ENCODE measurements at places on chromosomes 11 and 22.

- DNase-seq = no peak
Measured at GRCh38 chr11:116240710-116241109, 532.1 kb downstream of the BUD13 start.

DNA sequence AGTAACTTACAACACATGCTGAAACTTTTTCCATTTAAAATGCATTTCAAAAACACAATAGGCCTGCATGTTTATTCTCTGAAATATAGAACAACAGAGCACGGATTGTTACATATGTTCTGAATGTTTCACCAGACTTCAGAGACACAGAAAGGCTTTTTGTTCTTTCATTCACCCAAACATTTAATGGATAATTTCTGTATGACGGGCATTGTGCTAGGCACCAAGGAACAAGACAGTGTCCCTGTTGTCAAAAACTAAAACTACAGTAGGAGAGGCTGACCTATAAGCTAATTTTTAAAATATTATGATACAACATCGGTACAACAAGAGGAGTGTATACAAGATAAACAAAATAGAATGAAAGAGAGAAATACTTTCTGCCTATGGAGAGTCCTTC is 81.9 kb upstream of the TEAD1 start:
- no peak for DNase-seq

GRCh38 chr11:60455531-60456042 is at the start of gene MS4A1:
TSS of gene MS4A1 (plus strand) at chr11:60455847. CDS start at chr11:60462375, 6,528 bp downstream.
- no peak for DNase-seq

GRCh38 chr11:16860617-16861016 is 122.2 kb downstream of the C11orf58 start:
- no peak for DNase-seq

GRCh38 chr11:120142441-120143100 is 4.7 kb upstream of the TRIM29 start:
- DNase-seq = no peak

GRCh38 chr11:95682552-95682951 is 107.0 kb downstream of the FAM76B start:
- no peak for DNase-seq

GRCh38 chr22:35582218-35582860 is 34.8 kb downstream of the MB start:
- DNase-seq = no peak

GRCh38 chr11:47847892-47848699 is at the start of gene NUP160:
TSS of gene NUP160 (minus strand) at chr11:47848350. CDS start at chr11:47848318, 32 bp downstream.
- peak; percentile 78 for DNase-seq

- no peak for DNase-seq
Measured at GRCh38 chr11:47881145-47881544, 33.0 kb upstream of the NUP160 start.

GRCh38 chr11:11140510-11140909 is 212.5 kb downstream of the CSNK2A3 start:
- DNase-seq = no peak

- no peak for DNase-seq
Measured at GRCh38 chr11:34327804-34328631, 29.8 kb downstream of the ABTB2 start.

DNA sequence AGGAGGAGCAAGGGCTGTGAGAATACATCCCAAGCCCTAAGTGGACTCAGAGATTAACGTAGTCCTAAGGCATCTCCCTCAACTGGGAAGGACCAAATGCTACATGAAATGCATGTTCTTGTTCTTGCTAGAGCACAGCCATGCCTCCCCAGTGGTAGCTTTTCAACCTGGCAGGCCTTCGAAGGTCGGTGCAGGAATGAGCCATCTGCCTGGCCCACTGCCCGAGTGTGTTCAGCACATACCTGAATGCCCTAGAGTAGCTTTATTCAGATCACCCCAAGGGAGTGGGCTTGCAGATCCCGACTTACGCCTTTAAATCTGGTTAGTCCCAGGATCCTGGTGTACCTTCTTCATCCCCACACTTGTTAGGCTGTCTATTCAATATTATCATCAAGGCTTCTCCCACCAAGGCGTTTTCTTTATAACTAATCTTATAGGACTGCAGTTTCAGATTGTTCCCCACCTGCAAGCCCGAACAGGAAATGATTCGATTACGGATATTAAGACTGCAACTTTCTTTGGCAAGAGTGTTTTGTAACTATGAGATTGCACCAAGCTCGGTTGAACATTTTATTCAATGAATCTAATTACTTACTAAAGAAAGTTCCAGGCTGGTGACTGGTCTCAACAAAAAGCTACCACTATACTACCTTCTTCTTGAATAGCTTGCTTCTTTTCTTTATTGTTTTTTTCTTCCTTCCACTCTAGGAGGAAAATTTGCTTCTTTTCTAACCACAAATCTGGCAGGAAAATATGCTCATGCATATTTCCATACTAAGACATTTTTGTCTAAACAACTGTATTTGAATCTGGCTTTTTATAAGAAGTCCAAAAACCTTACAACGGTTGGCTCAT is 115.6 kb downstream of the SGSM3 start:
- no peak for DNase-seq

GRCh38 chr11:14414470-14415461 is 55.8 kb upstream of the RRAS2 start:
- peak; percentile 73 for DNase-seq

DNA sequence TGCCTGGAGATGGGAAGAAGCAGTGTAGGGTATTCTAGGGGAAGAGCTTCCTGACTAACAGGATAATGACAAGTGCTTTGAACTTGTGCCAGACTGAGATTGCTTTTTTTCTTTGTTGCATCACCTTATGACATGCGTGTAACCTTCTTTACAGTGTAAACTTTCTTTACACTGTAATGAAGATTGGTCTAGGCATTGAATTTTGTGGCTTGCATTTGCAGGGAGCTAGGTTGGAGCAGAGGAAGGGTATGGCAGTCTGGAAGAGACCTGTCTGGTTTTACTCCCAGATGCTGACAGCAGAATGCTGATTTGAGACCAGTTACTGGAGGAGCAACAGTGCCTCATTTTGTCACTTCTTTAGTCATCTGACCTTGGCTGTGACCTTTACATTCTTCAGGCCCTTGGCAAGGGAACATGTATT is 5.6 kb downstream of the DDB2 start:
- no peak for DNase-seq

DNA sequence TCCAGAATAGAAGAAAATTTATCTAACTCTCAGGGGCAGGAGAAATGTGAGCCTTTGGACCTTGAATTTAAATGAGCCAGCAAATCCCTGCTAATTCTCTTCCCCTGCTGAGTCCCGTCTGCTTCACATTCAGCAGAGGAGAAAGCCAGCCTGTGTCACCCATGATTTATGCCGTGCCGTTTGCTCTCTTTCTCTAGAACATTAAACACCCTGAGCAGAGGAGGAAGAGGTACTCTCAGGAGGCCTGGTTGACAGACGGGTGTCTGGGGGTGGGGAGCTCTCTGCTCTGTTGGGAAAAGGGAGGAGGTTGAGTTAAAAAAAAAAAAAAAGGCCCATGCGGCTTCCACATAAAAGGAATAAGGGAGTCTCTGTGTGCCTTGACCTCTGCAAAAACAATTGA is 11.3 kb upstream of the MTMR3 start:
- no peak for DNase-seq

- peak; percentile 43 for DNase-seq
Measured at GRCh38 chr11:17730608-17731462, 3.7 kb upstream of the KCNC1 start.

GRCh38 chr11:34445956-34446355 is 7.2 kb downstream of the CAT start:
- no peak for DNase-seq

- no peak for DNase-seq
Measured at GRCh38 chr11:112477152-112477551, 216.5 kb upstream of the PLET1 start.

- no peak for DNase-seq
Measured at GRCh38 chr22:44586351-44586990, 88.4 kb upstream of the RTL6 start.

GRCh38 chr11:134071306-134071705 is 2.4 kb downstream of the JAM3 start:
- DNase-seq = no peak

GRCh38 chr11:63553759-63554158 is 9.4 kb downstream of the PLAAT2 start:
- DNase-seq = peak; percentile 66

Data from CD4-positive, alpha-beta T cell (primary cell).